ENCODE measurements at places on chromosomes 3 and 15.

GRCh38 chr3:61628636-61629035 lies 67.3 kb downstream of the PTPRG start:
- DNase-seq, result no peak

- no peak for DNase-seq
These were observed 30.2 kb downstream of the SEMA7A start for GRCh38 chr15:74403588-74403919.

DNA sequence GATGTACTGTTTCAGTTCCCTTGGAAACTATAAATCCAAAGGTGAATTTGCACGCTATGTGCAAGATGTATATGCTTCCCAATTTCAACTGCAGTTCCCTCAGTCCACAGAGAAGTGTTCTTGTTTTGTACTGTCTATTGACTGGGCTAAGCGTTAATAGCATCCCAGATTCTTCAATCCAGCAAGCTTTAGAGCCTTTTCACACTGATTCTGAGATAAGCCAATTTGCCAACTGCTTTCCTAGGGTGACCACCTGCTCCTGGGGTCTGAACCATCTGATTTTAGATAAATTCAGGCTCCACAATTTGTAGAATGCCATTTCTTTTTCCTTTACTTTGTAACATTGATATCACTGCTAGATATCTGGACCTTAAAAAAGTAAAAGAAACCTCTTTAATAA lies 340.1 kb downstream of the PTPRG start:
- no peak for DNase-seq

DNA sequence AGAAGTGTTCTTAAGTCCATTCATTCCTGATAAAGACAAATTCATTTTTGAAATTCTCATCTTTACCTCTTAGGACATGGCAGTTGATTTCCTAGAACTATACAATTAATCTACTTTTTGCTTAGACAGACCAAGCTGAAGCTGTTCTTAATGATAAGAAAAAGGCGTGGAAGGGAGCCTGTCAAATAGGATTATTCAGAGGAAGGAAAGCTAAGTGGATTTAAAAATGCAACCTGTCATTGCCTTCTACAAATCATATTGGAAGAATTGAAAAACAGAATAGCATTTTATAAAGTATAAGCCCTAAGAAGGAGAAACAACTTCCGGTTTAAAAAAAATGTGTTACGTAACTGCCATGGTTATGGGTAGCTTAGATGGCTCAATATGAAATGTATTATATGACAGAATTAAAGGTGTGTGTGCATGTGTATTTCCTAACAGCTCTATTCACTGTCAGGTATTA lies 81.2 kb upstream of the RAP2B start:
- no peak for DNase-seq

DNA sequence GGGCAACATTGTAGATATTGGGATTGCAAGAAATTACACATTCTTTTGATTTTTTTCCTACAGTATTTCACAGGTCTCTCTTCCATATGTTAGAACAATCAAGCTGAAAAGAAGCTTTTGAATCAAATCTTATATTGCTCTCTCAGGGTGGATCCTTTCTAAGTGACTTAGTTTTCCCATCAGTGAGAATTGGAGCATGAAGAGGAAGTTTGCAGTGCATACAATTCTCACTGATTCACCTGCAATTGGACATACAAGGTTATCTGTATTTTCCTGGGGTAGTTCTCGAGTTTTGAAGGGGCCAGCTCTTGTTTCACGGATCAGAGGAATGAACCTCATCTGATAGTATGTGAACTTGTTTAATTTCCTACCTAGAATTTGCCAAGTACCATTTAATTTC lies 150.8 kb downstream of the PEX5L start:
- DNase-seq, result no peak

DNA sequence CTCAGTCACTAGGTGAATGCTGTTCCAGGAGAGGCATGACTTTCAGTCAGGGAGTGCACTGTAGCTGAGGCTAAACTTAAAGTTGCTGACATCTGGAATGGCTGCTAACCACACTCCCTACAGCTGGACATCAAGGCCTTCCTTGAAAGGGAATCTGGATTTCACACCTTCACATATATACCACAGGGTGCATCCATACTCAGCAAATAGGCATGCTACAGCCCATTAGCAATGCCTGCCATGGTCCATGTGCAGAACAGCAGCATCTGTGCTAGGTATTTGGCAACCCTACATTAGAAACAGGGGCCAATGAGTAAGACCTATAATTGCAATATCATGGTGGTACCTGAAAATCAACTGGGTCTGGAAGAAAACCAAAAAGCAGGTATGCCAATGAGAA lies 74.8 kb downstream of the SNTN start:
- no peak for DNase-seq

- peak; percentile 77 for DNase-seq
These were observed 35.4 kb downstream of the EHD4 start for GRCh38 chr15:41936649-41937567.

DNA sequence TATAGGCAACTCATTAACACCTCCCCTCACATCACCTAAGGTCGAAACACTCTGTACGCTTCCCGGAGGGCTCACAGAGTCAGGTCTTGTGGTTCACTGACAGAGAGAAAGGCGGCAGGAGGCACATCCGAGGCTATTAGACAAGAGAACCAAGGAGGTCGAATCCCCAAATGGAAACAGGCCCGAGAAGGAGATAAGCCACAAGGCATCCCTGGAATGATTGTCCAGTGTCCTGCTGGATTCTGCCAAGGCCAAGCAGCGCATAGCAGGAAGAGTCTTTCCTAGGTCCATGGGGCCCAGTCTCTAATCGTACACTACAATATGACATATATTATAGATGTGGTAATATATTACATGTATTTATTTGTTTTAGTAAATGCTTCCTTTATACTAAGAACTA lies 58.5 kb downstream of the ANXA2 start:
- no peak for DNase-seq

DNA sequence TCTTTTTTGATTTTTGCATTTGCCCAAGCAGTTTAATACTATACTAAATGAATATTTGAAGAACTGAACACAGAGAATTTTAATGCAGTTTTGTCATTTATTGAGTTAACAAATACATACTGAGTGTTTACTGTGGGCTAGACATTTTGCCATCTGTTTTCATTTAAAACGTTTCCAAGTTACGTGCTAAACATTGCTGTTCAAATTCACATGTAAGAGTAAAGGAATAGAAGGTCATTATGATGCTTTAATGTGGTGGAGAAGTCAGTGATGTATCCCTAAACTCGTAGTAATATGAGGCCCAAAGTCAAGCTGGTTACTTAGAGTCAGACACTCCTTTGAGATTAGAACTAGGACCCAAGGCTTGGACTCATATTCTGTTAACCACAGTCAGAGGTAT lies 49.4 kb downstream of the CRYBG3 start:
- DNase-seq, result no peak

- DNase-seq, result no peak
These were observed 94.6 kb upstream of the HERC1 start for GRCh38 chr15:63928185-63928842.

DNA sequence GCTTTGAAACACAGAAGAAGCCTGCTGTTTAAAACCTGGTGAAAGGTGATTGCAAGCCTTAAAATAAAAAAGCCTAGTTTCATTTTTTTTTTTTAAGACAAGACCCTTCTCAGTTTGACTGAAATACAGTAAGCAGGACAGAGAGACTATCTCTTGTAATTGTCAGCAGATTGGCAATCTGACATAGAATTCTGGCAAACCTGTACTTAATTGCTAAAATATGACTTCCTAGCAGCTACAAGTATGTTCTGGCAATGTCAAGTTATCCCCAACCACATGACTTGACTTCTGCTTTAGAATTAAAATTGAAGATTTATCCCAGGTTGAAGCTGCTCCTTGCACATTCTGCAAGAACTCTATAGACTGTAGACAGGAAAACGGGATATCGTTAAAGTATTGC lies 232.8 kb upstream of the NR2F2 start:
- no peak for DNase-seq

DNA sequence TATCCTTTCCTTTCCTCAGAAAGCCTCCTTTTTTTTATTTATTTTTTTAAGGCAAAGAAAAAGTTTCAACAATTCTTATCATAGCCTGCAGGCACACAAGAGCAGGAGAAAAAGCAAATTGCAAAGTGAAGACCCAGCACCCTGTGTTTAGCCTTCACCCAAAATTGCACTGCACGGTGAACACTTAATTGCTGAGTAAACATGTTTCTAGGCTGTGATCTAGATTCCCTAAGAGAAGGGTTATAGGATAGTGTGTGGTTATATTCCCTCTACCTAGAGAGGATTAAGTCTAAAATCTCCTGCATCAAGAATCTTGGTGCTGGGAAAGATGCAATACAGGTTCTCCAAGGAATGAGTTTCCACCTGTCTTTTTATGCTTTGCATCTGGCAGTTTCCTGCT lies 70.2 kb upstream of the BFSP2 start:
- no peak for DNase-seq

DNA sequence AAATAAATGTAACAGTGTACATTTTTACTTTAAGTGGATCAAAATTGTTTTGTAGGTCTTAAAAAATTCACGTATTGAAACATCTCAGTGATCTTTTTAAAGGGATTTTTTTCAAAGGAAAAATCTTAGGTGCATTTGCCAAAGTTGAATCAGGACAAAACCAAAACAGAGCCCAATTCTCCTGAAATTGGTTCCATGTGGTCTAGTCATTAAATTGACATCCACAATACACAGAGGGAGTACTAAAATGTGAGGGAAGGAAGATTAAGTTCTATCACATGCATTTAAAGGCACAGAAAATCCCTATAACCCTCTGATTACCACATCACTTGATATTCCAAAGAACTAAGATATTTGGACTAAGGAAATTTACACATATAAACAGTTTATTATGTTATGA lies 39.3 kb upstream of the HDC start:
- no peak for DNase-seq

DNA sequence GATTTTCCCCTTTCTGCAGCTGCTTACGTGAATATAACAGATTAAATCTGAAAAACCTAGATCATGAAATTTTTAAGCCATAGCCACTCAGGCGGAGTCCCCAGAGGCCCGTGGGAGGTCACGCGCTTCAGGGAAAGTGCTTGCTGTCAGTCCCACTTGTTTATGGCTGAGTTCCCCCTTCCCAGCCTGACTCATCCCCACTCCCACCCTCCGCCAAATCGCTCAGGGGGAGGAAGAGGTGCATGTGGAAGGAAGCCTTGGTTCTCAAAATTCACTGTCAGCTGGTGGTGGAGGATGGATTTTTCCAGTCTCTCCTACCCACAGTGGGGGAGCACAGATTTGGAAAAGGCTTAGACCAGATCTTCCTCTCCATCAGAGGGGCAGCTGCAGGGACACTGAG lies 67.4 kb downstream of the CORO2B start:
- DNase-seq, result no peak

DNA sequence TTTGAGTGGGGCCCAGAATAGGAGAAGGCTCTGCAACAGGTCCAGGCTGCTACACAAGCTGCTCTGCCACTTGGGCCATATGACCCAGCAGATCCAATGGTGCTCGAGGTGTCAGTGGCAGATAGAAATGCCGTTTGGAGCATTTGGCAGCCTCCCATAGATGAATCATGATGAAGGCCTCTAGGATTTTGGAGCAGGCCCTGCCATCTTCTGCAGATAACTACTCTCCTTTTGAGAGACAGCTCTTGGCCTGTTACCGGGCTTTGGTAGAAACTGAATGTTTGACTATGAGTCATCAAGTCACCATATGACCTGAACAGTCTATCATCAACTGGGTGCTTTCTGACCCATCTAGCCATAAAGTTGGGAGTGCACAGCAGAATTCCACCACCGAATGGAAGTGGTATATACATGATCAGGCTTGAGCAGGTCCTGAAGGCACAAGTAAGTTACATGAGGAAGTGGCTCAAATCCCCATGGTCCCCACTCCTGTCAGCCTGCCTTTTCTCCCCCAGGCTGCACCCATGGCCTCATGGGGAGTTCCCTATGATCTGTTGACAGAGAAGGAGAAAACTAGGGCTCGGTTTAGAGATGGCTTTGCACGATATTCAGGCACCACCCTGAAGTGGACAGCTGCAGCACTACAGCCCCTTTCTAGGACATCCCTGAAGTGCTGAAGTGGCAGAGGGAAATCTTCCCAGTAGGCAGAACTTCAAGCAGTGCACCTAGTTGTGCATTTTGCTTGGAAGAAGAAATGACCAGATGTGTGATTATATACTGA lies 971.4 kb downstream of the MCTP2 start:
- no peak for DNase-seq

DNA sequence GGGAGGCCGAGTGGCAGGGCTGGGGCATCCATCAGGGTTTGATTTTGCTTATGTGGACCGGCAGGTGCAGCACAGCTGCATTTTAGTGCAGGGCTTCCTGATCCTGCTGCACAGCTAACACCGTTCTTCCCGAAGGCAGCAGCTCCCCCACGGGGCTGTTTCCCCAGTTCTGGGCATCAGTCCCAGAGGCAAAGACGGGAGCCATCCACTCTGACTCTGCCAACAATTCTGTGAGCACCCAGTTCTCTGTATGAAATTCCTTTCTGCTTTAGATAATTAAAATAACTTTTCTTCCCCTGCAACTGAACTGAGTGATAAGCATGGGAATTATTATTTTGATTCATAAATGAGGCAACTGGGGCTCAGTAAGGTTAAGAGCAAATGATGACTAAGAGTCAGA lies 262.9 kb upstream of the ATP10A start:
- no peak for DNase-seq

- no peak for DNase-seq
These were observed 64.3 kb downstream of the OSTN start for GRCh38 chr3:191263365-191263764.

- no peak for DNase-seq
These were observed 7.4 kb downstream of the RRP9 start for GRCh38 chr3:51934139-51934850.

DNA sequence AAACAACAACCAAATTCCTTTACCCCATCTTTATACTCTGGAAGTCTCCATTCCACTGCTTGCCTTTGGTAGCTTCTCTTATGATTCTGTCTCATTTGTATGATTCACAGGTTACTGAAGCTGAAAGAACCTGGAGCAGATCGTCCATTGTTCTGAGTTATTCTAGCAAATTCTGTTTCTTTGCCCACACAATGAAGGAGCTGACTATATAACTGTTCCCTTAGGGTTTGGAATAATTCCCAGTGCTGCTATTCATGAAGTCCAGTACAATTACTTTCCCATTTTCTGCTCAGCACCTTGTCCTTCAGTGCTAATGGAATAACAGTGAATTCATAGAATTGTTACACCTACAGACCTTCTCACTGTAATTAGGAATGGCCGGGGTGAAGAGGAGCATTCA lies 167.8 kb downstream of the CHST2 start:
- DNase-seq, result no peak

DNA sequence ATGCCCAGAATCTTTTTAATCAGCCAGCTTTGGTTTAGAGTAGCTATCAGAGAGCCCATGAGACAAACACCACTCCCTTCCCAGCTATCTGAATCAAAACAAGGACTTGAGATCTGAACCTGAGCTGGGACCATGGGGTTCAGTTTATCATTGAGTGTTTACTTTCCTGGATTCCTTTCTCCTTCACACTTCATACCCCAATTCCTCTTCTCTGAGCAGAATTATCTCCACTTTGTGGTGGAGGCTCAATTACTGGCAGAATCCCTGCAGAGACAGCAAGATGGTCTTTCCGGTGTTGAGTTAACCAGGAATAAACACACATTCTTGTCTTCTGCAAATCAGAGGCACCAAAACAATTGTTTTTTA lies 102.4 kb downstream of the RPL22L1 start:
- no peak for DNase-seq

Data from T follicular helper cell (primary cell).